ENCODE measurements at places on chromosomes 12 and 14. TPM values are rescaled to one million over a fixed set of nuclear protein-coding genes. Genes with fewer than 3 reads are reported as not detected.

GRCh38 chr14:50027816-50028215, 88.6 kb downstream of the VCPKMT start:
- no peak for DNase-seq

GRCh38 chr12:128088926-128089325, 178.0 kb upstream of the TMEM132C start:
- no peak for DNase-seq

DNA sequence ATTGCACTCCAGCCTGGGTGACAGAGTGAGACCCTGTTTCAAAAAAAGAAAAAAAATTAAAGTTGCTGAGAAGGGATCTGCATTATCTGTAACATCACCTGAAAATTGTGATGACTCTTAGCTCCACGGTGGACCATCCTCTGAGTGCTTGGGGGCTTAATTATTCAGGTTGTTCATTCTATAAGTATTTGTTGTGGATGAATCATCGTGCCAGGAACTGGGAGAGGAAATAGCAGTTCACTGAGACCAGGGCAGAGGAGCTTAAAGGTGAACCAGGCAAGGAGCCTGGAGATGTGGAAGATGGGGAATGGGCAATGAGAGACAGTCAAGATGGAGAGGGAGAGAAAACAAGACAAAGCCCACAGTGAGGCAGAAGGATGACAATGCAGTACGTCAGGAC, 25.5 kb upstream of the GSC start:
- DNase-seq: no peak

DNA sequence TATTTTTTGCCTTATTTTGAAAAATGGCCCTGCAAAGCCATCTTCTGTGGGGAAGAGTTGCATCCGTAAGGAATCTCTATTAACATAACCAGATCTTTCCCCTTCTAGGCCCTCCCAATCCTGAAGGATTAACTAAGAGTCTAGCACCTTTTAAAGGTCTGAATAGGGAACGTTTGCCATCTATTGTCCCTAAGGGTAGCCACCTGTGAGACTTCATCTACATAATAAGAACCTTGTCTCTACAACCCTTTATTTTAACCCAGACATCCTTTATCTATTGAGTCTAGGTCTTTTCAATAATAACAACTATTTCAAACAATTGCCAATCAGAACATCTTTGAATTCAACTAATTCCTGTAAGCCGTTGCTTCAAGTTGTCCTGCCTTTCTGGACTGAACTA, 4.4 kb downstream of the EDDM3B start:
- DNase-seq: no peak

DNA sequence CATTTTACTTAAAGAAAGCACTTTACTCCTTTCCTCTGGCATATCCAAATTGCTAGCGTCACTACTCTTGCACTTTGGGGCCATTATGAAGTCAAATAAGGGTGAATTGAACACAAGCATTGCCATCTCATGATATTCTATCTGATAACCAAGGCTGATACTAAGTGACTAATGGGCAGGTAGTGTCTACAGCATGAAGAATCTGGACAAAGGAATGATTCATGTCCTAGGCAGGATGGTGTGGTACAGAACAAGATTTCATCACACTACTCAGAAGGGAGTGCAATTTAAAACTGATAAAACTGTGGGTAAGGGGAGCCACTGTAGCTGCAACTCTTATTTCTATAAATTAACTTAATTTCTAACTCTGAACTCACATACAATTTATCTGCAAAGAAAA, 7.7 kb upstream of the SLC6A15 start:
- DNase-seq: no peak

- no peak for DNase-seq
Measured at GRCh38 chr12:113996026-113996425, 29.9 kb upstream of the RBM19 start.

DNA sequence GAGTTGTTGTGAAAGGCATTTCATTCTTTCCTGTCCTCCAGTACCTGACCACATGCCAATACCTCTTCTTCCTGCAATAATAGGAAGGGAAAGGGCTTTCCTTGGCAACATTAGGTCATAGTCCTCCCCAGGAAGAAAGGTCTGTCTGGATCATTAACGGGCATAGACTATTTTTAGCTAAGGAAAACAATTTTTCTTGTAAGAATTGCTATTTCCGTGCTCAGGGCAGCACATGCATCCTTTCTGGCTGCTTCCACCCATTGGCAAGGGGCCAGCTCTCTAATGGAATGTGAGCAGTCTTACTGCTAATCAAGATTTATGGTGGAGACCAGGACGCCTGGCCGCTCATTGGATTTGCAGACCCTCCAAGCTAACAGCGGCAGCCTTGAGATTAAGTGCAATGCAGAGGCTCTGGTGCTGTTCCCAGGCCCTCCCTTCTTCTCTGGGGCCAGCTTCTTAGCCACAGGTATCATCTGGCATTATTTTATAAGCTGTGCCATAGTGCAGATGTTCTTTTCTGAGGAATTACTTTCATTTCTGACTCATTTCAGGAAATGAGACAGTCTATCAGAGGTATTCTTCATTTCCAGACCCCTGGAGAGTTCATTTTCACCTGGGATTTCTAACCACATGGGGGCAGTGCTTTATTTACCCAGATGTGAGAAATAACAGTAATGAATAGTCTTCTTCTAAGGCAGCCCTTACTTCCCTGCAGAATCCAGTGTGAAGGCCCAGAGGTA, 52.9 kb downstream of the ANO6 start:
- DNase-seq: peak; percentile 95

The CALCOCO1 gene
- 130 TPM for total RNA-seq

The FMNL3 gene
- total RNA-seq: 18.3 TPM

The SLC5A8 gene
- not detected for total RNA-seq

- DNase-seq: no peak
Measured at GRCh38 chr12:132133952-132134652, 10.0 kb downstream of the DDX51 start.

The TAC3 gene
- 0.47 TPM for total RNA-seq

The RBP5 gene
- total RNA-seq: 2.5 TPM

DNA sequence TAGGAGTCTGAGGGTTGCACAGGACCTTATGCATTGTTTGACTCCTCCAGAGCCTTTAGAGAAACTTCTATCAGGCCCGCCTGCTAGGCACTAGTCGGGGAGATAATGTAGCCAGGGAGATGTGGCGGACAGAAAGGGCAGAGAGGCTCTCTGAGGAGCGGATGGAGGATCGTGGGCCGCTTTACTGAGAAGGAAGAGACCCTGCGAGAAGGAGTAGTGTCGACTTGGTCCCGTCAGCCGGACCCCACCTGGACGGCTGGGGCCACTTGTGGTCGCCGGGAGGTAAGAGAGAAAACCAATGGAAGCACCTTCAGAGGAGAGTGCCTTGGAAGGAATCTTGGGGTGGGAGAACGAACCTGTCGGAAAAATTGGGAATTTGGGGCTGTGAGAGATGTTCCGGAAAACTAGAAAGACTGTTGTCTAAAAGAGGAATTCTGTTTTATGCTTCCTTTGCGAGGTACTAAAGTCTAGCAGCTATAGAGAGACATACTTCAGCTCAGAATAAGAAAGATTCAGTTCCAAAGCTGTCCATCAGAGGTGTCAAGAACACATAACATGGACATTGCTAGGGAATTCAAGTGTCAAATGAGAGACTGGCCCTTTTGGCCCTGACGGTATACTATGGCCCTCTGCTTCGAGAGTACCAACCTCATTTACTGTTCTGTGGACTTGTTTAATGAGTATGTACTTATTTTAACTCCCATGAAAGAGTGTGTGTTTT, 660 bp upstream of the MCRS1 start:
- DNase-seq: no peak

DNA sequence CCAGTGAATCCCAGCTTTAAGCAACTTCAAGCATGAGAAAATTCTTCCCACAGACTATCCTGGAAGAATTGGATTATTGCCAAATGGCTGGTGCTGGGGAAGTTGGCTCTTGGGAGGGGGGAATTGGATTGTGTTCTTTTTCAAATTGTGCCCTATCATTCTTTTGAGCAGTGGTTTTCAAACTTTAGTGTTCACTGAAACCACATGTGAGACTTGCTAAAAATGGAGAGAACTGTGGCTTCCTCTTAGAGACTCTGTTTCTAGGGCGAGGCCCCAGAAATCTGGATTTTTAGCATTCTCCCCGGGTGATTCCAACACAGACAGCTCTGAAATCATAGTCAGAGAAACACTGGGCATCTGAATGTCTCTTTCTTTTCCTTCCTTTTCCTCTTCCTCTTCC, 14.3 kb upstream of the OTUB2 start:
- no peak for DNase-seq

- DNase-seq: no peak
Measured at GRCh38 chr12:76020281-76020680, 11.3 kb downstream of the PHLDA1 start.

GRCh38 chr14:91061056-91061887, 831 bp upstream of the RPS6KA5 start:
- DNase-seq: no peak

The PPP1R36 gene
- total RNA-seq: 0.66 TPM

The TCL1B gene
- total RNA-seq: not detected

GRCh38 chr12:68137335-68137830, 22.2 kb downstream of the IFNG start:
- DNase-seq: no peak

GRCh38 chr12:40146800-40147797, 41.2 kb upstream of the SLC2A13 start:
- no peak for DNase-seq

The PAX9 gene
- not detected for total RNA-seq
